ENCODE measurements at places on chromosomes 12 and 14.

DNA sequence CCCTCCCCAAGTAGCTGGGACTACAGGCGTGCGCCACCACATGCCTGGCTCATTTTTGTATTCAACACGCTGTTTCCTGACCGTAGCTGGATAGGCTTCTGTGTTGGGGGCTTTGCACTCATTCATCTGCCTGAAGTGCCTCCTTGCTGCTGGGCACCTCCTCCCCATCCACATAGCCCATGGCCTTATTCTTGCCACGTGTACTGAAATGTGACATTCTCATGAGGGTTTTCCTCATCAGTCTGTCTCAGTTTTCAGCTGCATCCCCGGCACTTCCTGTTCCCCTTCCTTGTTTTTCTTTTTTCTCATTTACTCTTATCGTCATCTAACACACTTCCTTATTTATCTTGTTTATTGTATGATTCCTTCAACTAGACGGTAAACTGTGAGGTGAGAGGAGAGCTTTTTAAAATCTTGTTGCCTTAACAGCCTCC is 36.6 kb downstream of the RCOR1 start:
- no peak for DNase-seq

DNA sequence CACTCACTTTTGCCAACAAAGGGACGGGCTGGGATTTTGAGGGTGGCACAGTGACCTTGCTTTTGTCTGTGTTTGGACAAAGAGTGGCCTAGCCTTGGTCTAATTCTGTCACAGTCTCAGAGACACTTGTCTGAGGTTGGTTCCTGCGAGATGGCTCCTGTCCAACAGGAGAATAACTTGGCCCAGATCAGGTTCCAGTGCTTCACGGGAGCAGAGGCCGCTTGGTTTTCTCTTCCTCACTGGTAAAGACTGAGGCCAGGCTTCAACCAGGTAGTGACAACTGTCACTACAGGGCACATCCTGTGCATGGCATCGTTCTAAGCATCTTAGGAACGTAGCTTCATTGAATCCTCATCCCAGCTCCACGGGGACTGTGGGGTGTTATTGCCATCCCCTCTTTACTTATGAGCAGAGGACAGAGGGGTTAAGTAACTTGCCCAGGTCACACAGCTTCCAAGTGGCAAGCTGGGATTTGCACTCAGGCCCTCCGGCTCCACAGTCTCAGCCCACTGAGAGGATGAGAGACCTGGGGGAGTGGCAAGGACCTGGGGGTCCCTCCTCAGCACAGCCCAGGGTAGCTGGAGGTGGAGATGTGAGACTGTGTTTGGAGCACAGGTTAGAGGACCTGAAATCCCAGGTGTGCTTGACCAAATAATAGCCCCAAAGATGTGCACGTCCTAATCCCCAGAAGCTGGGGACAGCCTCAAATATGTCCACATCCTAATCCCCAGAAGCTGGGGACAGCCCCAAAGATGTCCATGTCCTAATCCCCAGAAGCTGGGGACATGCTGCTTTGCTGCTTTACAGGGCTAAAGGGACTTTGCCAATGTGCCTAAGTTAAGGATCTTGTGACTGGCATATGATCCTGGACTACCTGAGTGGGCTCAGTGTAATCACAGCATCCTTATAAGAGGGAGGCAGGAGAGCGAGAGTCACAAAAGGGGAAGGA is 179.2 kb upstream of the RTL1 start:
- no peak for DNase-seq

DNA sequence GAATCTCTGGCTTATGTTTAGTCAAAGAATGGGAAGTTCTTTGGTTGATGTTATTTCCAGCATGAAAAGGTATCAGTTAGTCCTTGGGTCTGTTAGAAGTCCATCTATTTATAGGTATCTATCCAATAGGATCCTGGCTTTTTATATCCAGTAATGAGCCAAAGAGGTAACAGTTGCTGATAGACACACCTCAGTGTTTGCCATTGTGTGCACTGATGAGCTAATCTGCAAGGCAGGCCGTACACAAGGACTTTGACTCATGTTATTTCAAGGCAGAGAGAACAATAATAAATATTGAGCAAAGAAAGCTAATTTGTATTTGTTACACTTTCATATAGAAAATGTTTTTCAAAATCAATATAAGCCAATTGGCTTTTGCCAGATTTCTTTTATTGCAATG is 56.4 kb downstream of the GLT1D1 start:
- DNase-seq = no peak

DNA sequence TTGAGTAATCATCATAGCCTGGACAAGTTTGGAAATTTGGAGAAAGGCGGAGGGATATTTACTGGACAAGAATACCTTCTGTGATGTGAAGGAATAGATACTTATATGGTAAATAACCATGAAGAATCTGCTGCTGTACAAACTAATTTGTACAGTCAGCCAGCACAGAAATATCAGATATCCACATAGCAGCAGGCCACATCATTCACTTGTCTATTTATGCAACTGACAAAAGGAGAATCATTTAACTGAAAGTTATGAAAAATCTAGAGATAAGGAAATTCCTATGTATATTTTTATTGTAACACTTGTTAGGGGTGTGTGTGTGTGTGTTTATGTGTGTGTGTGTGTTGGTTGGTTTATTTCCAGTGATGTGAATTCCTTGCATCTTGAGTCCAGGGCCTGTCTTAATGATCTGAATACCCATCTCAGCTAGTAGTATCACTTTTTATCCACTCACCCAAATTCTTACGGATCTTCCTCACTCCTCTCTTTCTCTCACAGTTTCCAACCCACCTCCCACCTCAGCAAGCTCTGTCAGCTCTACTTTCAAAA is 10.5 kb upstream of the LRIG3 start:
- no peak for DNase-seq

DNA sequence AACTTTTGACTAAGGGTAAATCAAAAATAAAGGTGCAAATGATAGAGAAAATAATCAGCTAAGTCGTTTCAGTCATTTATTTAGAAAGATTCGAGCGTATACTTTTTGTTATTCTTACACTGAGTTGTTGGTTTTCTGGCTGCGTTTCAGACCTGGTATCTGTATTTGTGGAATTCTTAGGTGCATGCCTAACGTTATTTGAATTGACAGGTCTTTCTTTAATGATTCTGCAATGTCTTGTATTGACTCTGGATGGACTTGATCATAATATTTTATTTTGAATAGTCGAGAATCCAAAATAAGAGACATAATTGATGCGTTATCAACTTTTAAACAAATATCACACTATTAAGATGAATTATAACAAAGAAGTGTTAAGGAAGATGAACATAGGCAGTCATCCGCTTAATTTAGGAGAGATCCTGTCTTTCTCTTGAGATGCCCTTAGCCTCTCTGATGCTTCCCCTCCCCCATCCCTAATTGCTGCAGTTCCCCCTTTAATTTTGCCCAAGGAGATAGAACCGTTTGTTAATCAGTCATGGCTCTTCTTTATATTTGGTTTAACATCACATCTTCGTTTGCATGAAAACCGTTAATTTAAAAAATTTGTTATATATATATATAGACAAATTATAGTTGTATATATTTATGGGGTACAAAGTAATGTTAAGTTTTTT is 1.8 kb downstream of the ALX1 start:
- no peak for DNase-seq

DNA sequence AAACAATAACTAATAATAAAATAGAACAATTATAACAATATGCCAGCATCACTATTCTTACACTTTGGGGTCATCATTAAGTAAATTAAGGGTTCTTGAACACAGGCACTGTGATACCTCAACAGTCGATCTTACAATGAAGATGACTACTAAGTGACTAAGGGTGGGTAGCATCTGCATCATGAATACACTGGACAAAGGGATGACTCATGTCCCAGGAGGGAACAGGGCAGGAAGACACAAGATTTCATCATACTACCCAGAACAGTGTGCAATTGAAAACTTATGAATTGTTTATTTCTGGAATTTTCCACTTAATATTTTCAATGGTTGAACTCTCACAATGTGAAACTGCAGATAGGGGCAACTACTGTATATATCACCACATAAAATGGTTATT is 19.7 kb downstream of the TSPAN19 start:
- no peak for DNase-seq

DNA sequence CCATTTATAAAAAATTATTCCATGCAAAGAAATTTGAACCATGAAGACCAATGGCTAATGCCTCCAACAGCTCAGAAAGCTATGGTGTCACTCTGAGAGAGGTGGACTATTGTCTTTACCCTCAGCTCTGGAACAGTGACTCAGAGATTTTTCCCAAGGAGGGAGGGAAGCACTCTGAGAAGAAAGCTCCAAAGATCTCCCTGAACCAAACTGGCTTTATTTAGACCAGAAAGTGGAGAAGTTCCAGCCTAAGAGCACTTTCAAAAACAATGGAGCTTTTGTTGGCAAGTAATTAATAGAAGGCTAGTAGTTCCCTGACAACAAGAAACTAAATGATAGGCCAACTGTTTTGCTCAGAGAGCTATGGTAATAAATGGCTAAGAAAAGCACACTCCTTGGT is 599.9 kb upstream of the MDGA2 start:
- DNase-seq = peak; percentile 11

GRCh38 chr14:91862417-91862816 is 4.9 kb downstream of the TC2N start:
- no peak for DNase-seq
